ENCODE measurements at places on chromosomes 5 and 9. TPM values are rescaled to one million over a fixed set of nuclear protein-coding genes. Genes with fewer than 3 reads are reported as not detected.

DNA sequence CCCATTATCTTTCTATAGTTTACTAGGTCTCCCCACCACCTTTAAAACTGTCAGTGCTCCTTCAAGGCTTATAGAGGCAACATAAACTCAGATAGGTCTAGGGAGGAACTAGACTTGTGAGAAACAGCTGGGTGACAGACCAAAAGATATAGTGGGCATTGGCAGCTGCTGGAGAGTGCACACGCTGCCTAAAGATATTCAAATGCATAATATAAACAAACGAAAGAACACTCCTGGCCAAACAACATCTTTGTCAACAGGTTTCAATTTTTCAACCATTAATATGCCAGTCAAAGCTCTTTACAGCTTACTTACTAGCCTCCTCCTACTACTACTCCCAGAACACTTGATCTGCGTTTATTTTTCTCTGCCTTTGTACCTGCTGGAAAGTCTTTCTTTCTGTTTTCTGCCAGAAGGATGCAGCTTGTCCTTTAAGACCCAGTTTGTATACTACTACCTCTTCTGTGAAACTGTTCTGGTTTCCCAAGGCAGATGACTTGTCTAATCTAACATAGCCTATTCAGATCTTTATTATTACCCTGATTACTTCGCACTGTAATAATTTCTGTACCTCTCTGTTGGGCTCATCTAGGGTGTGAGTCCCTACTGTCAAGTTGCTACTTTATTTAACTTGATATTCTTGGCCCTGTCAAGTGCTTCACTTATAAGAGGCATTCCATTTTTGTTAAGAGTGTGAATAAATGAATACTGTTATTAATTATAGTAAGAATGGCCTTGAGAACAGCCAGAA, 14.3 kb downstream of the KDM3B start:
- no peak for DNase-seq

Gene SHOC1
- total RNA-seq: not detected

GRCh38 chr9:108053555-108054061, 564.0 kb upstream of the KLF4 start:
- no peak for DNase-seq

DNA sequence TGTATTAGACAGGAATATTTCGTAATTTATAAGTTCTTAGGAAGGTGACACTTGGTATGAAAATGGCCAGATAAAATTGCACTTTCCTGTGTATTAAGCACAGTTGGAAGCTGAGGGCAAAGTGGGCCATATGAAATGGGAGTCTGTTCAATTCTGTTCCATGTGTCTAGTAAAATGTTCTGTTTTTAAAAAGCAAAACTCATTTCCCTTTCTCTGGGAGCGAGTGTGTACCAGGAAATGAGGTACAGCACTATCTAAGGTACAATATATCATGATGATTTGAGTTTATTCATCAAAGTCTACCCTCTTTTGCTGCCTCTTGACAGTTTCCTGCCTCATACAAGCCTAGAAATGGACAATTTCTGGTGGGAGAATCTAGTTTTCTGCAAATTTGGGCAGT, 51.2 kb upstream of the KCNN2 start:
- no peak for DNase-seq

GRCh38 chr5:71925608-71926091, 181.6 kb upstream of the MAP1B start:
- no peak for DNase-seq

GRCh38 chr9:13378154-13378553, 98.7 kb upstream of the MPDZ start:
- DNase-seq: no peak

DNA sequence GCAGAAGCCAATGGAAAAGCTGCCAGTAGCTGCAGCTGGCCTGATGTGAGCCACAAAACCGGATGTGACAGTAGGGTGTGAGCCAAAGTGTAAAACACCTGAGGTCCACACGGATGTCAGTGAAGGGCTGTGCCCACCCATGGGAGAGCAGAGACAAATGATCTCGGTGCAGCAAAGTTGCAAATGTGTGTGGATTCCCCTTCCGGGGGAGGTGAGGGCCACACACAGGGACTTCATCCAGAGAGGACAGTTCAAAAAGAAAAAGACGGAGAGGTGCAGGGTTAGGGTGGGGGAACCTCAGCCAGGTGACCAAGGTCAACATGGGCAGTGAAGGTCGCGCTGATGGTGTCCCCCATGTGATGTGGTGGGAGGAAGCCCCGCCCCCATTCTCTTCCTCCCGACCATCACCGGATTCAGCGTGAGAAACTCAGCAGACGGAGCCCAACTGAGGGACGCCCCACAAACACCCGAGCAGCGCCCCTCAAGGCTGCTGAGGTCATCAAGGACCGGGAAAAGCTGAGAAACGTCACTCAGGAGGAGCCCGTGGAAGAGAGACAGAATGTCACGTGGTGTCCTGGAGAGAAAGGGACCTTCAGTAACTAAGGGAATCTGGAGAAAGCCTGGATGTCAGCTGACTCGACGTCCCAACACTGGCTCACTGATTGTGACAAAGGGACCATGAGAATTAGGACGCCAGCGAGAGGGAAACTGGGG, 11.4 kb upstream of the PTGDS start:
- DNase-seq: no peak

Gene SCGB3A2
- total RNA-seq: not detected

DNA sequence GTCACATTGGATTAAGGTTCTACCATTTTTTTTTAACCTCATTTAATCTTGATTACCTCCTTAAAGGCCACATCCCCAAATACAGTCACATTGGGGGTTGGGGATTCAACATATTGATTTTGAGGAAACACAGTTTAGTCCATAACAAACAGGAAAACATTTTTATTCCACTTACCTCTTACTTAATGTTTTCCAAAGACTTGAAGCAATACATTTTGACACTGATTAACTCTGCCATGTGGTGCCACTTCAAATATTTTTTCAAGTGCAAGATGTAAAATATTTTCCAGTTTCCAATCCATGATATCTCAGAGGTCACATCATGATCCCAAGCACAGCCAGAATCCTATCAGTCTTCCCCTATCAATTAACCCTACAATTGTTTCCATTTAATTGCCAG, 548.0 kb downstream of the CSNK1G3 start:
- no peak for DNase-seq

Gene TSSK1B
- not detected for total RNA-seq

Gene SV2C
- total RNA-seq: not detected

Gene AK8
- total RNA-seq: not detected

DNA sequence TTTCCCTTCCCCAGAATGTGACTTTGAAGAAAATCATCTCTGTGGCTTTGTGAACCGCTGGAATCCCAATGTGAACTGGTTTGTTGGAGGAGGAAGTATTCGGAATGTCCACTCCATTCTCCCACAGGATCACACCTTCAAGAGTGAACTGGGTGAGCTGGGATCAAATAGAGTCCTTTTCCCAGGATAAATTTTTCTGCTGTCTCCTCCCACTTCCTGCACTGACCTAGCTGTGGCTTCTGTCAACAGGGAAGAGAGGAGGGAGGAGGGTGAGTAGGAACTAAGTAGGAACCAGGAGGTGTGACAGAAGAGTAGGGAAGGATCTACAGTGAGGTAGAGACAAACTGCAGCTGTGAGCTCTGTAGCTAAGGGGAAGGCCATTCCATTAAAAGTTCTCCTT, 69.3 kb downstream of the MAMDC2 start:
- no peak for DNase-seq

Gene CLIC3
- total RNA-seq: not detected

Gene CATSPER3
- total RNA-seq: 0.81 TPM

Gene SLC6A7
- not detected for total RNA-seq

- no peak for DNase-seq
Measured at GRCh38 chr9:28212979-28213378, 639.7 kb upstream of the C9orf72 start.

DNA sequence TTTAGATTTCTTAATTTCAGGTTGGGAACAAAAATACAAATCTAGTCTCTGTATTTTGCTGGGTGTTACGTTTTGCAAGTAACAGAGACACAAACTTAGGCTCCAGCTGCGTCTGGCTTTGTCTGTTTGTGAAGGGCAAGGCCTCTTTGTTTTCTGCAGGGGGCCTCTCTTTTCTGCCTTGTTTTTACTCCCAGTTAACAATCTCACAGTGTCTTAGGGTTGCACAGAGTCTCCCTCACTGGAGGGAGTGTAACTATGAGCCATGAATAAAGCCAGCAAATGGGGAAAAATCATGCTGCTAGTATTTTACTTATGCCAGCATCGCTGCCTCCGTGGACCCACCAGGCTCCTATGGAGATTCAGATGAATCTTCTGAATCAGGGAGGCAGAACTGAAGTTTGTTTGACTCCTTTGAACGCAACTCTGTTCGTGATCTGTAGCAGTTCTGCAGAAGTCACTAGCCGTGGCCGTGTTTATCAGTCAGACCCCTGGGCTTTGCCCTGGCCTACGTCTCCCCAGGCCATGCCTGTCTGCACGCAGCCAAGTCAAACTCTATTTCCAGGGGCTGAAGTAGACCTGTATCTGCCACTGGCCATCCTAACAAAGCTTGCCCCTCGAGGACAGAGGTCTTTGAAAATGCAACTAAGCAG, 77.2 kb downstream of the ATP10B start:
- DNase-seq: no peak

Gene IDNK
- 6.3 TPM for total RNA-seq

DNA sequence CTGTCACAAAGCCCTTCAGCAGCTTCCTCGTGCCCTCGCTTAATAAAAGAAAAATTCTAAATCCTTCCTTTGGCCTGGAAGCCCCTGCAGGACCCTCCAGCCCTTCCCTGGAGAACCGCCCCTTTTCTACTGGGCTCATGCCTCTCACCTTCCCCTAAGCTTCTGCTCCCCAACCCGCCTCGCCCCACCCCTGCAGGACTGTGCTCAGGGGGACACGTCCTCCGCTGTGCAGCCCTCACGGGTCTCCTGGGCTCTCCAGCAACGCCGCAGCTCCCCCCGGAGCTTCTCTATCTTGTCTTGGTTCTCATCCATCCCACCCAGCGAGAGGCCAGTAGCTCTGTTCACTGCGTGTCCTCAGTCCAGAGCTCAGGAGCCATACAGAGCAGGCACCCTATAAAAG, 65.6 kb upstream of the SARDH start:
- DNase-seq: no peak

- DNase-seq: peak; percentile 17
Measured at GRCh38 chr5:131171276-131171810, 599 bp downstream of the LYRM7 start.

Gene PCDHGA5
- 0.31 TPM for total RNA-seq

GRCh38 chr5:32710550-32711361, at the start of gene NPR3:
TSS of gene NPR3 (plus strand) at chr5:32711321. CDS start at chr5:32711777, 456 bp downstream.
- DNase-seq: no peak

GRCh38 chr5:105503950-105504349, 1941.4 kb upstream of the NUDT12 start:
- DNase-seq: no peak

DNA sequence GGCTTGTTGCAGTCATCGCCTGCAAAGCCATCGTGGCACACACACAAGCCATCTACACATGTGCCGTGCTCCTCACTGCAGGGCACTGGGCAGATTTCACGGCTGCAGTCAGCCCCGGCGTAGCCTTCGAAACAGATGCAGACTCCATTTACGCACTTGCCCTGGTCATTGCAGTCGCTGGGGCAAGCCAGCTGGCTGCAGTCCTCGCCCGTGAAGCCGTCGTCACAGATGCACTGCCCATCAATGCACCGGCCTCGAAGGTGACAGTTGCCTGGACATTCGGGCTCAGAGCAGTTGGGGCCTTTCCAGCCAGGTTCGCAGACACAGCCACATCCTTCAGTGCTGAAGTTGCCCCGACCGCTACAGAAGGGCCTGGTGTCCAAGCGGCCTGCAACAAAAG, 31.1 kb downstream of the TNC start:
- DNase-seq: no peak

DNA sequence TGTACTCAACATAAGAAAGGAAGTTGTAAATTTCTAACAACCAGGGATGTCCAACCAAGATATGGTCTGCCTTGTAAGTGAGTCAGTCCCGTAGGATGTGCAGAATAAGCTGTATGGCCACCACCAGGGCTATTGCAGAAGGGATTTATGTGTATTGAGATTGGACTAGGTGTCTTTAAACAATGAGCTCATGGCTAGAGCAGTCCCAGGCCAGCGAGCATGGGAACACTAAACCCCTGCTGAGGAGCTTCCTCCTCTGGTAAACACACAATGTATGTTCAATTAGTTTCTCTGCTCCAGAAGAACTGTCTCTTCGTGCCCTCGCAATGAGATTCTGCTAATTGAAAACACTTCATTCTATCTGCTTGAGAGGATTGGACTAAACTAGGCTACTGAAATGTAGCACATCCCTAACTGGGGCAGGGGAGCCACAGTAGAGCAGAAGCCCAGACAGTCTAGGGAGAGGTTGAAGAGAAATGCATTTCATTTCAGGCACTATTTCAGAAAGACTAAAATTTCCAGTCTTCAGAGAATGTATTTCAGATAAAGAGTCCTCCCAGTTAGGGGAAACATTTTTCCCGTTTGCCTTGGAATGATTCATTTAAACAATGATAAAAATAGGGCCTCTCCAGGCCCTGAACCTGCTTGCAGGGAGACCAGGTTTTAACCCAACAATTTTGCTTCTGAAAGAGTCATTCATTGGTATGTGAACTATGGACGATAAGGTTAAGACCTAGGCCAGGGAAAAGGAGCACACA, 154.7 kb downstream of the FAM114A2 start:
- DNase-seq: no peak

Gene C9orf153
- not detected for total RNA-seq

DNA sequence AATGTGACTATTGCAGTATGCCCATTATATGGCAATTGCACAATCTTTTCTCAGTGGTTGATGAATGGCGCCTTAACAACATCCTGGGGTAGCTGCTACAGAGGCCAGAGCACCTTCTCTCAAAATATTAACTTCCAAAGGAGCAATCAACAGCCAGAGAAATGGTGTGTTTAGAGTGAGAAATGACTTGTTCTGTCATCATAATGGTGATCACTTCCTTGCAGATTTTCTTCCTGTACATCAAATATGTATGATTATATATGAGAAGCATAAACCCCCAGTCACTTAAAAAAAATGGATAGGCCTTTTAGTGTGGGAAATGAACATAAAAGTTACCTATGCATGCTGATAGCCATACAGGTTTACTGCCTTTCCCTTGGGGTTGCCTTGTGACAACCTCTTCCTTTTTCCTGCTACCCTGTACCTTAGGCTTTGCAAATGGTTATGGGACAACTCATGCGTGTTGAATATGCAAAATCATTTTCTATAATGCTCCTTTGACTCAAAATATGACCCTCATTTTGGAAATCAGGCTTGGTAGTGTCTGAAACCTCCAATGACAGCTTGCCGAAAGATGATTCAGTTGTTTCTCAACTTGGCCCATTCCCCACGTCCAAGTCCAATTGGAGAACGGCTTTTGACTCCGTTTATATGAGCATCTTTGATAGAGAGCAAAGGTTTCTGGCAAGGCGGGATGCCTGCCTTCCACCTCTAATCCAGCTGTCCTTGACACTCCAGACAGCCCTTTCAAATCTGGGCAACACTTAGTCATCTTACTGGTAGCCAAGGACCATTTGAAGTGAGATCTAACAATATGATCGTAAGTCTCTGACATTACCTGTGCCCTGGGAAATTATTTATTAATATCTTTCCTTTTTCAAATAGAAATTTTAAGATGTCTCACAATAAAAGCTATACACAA, 69.3 kb downstream of the SLC1A1 start:
- DNase-seq: no peak

- no peak for DNase-seq
Measured at GRCh38 chr5:109668668-109669422, 20.9 kb upstream of the MAN2A1 start.

Measured in activated T-helper 1 cell treated with anti-CD3 and anti-CD28 coated beads, Interleukin-12 subunit alpha, Interleukin-12 subunit beta, Interleukin-2, Interleukin-4 antibody, amounts not matched to agents 30 ng/mL and 10 ng/mL and 1 ng/mL, durations not matched to agents 14 hours and 24 hours and 36 hours (primary cell).